ENCODE measurements at places on chromosomes 2 and 18.

- DNase-seq, result no peak
These were observed 105.9 kb upstream of the NYAP2 start for GRCh38 chr2:225293638-225294037.

GRCh38 chr18:44807766-44808165 lies 127.1 kb downstream of the SETBP1 start:
- DNase-seq, result no peak

DNA sequence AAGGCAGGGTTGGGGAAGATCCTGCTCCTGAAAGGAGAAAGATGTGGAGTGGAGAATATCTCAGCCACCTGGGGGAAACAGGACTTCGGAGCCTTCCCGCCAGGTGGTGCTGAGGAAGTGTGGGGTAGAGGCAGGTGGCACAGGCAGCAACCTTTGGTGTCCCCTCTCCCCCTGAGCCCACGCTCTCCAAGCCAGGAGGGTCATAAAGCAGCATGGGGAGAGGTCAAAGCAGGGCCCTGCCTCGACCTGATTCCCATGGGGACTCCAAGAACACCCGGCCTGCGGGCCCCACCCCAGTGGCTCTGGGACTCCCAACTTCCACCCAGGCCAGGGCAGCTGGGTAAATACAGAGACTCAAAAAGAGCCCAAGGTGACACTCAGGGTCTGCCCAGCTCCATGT lies 54.3 kb upstream of the SLC66A3 start:
- DNase-seq, result no peak

GRCh38 chr2:168999668-169000213 lies 31.4 kb downstream of the ABCB11 start:
- no peak for DNase-seq

Data from activated T-helper 1 cell treated with anti-CD3 and anti-CD28 coated beads, Interleukin-2, amount 50 U/mL, for 16 hours (primary cell).